A673 (cell line): ENCODE measurements at places on chromosomes 12 and 14.

GRCh38 chr12:32535288-32535999 lies 136.1 kb downstream of the FGD4 start:
- DNase-seq, result peak; percentile 87

DNA sequence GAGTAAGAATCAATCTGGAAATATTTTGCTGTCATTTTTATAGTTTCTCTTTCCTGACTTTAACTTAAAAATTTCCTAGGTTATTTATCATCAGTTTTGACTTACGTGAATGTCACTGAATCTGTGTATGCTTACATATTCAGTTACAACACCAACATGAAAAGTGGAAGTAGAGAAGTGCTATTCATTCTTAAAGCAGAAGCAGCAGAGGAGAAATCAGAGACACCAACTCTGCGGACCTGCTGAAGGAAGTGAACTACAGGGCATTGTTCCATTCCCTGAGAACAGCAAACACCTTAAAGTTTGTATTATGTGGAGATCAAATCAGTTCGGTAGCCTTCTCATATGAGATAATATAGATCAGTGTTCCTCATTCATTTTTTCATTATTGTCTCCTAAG lies 34.1 kb downstream of the RAD51B start:
- no peak for DNase-seq

GRCh38 chr14:59336098-59336497 lies 129.1 kb downstream of the GPR135 start:
- DNase-seq, result no peak

DNA sequence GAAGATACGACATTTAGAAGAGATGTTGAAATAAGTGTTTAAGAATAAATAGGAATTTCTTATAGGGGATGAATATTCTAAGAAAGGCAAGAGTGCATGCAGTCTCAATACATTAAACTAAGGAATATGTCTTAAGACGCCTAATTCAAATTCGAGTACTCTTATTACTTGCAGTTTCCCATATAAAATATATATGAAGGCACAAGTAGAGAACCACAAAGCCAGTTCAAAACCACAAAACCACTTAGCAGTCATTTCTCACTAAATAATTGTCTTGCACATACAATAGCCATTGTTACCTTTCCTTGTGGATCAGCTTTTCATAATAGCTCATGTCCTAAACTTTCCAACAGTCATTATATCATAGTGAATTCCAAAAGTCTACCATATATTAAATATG lies 91.0 kb upstream of the MON2 start:
- no peak for DNase-seq
